ENCODE measurements at places on chromosomes 6 and 20.

DNA sequence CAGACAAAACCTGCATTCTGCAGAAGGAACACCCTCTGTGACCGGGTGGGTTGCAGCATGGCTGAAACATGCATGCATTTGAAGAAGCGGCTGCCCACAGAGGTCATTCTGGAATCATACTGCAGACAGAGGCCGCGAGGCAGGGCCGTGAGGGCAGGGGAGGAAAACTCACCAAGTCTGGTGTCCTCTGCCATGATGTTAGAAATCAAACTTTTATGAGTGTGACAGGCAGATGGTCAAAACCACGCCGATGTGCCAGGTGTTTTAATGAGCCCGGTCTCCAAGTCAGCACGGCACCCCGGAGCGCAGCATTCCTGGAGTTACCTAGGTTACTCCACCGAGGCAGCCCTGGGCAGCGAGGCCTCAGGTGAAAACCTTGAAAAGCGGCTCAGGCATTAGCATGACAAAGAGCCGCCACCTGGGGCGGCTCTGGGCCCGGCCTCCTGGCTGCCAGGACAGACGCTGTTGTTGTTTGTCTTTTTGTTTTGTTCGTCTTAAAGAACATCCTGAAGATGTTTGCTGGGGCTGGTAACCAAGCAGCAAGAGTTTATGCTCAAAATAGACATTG is 255.6 kb downstream of the ERMARD start:
- no peak for DNase-seq

DNA sequence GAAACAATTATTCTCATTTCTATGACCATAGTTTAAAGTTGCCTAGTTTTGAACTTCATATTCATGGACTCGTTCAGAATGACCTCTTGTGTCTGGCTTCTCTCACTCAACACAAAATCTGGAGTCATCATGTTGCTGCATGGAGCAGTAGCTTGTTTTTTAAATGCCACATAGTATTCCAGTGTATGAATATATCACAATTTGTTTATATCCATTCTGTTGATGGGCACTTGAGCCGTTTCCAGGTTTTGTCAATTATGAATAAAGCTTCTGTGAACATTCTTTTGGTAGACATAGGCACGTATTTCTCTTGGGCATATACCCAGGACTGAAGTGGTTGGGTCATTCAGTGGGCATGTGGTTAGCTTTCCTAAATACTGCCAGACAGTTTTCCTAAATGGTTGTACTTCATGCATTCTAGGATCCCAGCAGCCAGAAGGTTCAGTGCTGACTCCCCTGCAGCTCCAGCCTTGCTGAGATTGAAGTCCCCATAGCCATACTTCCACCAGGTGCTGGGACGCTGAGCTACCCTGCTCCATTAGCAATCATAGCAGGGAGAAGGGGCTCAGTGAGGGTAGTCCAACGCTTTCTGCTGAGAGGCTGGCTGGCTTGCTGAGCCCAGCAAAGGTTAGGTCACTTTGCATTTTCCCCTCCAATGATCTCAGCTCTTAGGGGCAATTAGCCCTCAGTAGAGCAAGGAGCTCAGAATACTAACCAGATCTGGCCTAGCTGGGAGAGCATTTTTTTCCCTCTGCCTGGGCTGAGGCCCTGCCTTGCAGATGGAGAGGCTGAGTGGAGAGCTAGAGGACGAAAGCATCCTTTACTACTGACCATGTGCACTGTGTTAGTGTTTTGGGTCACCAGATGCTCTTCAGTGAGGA is 35.7 kb upstream of the CTNNBL1 start:
- no peak for DNase-seq

- DNase-seq = no peak
Measured at GRCh38 chr6:69663215-69663614, 133.6 kb downstream of the LMBRD1 start.

DNA sequence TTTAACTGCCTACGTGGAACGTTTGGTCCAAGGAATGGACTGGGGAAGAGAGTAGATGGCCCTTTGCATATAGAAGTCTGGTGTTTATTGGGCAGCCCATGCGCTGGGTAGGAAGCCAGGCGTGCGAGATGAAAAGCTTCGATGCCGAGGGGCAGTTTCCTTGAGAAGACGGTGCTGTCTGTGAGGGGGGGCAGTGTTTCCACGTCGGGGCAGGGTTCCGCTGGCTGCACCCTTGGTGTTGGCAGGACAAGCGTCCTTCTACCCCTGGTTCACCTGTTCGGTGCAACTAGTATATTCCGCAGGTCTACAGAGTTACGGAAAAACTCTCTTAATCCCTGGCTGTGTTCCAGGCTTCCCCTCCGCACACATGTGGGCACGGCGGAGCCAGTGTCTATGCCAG is 88.2 kb downstream of the SMOC2 start:
- no peak for DNase-seq

GRCh38 chr6:109457562-109457996 is 2.0 kb upstream of the MICAL1 start:
- no peak for DNase-seq

DNA sequence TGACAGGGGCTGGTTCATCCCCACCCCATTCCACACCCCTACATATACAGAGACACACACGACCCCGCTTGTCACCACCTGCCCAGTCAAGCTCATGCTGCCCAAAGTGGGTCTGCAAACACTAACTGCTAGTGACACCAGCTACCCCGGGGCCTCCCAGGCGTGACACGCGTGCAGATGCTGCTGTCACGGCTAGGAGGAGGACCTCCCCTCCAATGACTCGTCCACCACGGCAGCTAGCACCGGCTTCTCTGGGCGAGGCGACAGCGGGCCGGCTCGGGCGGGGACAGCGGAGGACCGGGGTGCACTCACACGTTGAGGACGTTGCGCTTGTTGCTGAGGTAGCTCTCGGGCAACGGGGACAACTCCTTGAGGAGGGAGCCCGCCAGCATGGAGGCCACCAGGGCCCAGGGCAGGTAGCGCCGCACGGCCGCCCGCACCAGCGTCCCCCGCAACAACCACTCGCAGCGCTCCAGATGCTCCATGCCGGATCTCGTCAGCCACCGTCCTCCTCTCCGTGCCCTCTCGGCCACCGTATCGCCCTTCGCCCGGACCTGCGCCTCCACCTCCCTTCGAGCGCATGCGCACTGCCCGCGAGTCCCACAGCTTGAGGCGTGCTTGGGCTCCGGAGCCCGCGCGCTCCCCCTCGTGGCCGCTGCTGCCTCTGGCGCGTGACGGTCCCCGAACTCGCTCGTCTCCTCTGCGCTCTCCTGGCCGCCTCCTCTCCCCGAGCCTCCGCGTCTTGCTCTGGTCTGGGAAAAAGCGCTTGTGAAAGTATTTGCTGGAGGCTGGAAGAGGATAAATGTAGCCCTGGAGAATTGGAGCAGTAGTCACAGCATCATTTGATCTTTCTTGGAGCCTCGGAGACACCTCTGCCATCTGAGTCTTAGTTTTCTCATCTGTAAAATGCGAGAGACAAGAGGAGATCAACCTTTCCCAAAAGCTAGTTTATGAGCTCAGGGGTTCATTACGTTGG is at the start of gene FITM2:
Gene FITM2 (minus strand): TSS at position 539 of the 976 bp plus-strand sequence. CDS start 54 bp downstream, at position 485.
- peak; percentile 97 for DNase-seq

DNA sequence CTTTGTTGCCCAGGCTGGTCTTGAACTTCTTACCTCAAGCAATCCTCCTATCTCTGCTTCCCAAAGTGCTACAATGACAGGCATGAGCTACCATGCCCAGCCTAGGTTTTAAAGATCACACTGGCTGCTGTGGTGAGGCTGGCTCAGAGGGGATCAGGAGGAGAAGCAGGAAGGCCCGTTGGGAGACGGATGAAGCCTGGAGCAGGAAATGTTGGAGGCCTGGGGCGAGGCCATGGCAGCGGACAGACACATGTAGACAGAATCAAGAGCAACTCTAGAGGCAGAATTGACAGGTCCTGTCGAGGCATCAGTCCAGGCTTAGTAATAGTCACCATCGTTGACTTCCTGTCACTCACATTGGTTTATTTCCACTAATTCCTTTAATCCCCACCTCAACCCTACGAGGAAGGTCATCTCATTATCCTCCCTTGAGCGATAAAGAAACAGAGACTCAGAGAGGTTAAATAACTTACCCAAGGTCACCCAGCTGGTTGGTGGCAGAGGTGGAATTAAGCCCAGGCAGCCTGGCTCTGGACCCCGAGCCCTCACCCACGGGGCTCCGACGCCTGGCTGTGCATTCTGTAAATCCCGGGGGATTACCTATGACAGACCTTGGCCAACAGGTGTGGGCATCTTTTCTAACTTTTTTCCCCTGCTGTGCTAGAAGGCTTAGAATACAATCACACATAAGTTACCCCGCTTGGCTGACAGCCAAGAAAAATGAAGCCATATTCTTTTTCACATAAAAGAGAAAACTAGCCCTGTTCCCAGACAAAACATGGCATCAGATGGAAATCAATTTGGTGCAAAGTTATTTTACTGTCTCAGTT is 113.4 kb downstream of the EYA2 start:
- DNase-seq = no peak

- DNase-seq = no peak
Measured at GRCh38 chr6:53588816-53589509, 44.1 kb upstream of the GCLC start.

GRCh38 chr6:123169774-123170095 is 173.7 kb downstream of the CLVS2 start:
- DNase-seq = no peak

DNA sequence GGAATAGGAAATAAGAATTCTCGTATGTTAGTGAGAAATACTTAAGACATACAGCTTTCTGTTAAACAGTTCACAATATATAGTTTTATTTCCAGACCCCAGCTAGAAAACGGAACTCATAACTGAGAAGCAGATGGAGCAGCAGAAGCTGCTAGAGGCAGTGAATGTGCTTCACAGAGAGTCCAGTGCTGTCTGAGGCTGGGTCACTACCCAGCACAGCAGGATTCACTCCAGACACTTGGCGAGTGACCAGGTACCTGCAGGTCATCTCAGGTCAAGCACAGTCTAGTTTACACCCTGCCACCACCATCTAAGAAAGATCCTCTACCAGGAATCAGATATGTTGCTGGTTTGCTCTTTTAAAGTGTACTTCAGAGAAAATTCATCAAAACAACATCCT is 243.1 kb upstream of the RAB32 start:
- DNase-seq = no peak

GRCh38 chr6:3857468-3858456 is 8.6 kb downstream of the FAM50B start:
- peak; percentile 29 for DNase-seq

GRCh38 chr6:166201878-166202277 is 34.2 kb upstream of the TBXT start:
- no peak for DNase-seq

DNA sequence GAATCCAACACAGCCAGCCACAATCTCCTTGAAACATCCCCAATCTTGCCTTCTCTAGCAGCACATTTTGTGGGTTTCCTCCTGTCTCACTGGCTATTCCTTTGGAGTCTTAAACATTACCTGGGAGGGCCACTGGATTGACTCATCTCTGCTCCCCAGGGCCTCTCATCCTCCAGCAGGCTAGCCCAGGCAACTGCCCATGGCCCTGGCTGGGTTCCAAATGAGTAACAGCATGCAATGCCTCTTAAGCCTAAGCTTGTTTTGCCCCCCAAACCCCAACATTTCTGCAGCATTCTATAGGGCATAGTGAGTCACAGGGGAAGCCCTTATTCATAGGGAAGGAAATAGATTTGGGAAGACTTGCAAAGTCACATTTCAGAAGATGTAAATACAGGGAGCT is 204.9 kb downstream of the FOXA2 start:
- peak; percentile 65 for DNase-seq

- peak; percentile 34 for DNase-seq
Measured at GRCh38 chr6:157023958-157024357, 246.8 kb downstream of the ARID1B start.

DNA sequence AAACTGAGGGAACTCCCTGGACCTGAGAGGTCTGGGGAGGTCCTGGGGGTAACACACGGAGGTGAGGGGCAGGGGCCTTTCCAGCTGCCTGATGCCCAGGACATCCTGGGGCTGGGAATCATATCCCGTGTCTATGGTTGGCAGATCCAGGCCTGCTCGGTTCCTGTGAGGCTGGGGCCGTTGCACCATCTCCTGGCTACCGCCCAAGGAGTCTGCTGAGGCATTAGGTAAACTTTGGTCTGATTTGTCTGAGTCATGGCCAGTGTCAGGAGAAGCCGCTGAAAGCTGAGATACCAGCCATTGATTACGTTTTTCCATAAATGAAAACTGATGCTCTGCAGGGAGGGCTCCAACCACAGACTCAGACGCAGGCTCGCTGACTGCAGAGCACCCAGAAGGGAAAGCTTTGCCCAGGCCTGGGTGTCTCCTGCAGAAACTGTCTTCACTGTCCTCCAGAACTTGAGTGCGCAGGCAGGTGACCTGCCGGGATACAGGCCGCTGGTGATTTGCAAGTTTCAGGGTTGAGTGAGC is 14.2 kb downstream of the TRAF3IP2 start:
- DNase-seq = peak; percentile 99

GRCh38 chr6:42038811-42039408 is 11.4 kb upstream of the TAF8 start:
- peak; percentile 65 for DNase-seq

DNA sequence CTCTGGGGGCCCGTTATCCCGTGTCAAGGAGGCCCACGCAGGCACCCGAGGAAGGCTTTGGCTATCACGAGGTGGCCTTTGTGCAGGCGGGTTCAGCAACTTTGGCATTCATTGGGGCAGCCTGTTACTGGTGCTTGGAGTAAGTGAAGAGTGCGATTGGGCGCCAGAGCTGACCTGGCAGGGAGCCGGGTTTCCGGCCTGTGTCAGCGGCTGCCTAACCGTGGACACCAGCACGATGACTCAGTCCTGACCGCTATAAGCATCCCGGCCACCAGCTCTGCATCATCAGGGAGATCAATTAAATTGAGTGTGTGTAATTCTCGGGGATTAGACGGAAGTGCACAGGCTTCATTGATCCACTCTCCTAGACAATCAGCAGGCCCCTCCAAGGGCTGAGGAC is 45.9 kb downstream of the CDH4 start:
- DNase-seq = peak; percentile 14

DNA sequence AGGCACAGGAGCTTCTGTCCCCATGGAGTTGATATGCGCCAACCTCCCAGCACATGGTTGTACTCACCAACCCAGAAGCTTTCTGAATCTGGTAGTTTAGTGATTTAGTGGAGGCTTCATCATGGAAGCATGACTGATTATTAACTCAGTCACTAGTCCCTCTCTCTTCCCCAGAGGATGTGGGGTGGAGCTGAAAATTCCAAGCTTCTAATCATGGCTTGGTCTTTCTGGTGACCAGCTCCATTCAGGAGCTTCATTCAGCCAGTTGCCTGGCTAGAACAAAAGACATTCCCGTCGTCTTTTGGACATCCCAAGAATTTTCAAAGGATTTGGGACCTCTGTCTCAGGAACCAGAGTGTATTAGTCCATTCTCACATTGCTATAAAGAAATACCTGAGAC is 13.3 kb upstream of the SMIM13 start:
- no peak for DNase-seq

GRCh38 chr6:47258724-47259347 is 50.9 kb downstream of the TNFRSF21 start:
- DNase-seq = no peak

GRCh38 chr6:35919827-35920751 is 809 bp downstream of the SRPK1 start:
- DNase-seq = peak; percentile 39

- DNase-seq = no peak
Measured at GRCh38 chr20:3728876-3729275, 3.6 kb upstream of the HSPA12B start.

- DNase-seq = no peak
Measured at GRCh38 chr6:169868458-169868857, 117.0 kb downstream of the ERMARD start.

All from fibroblast of skin of right quadriceps (primary cell).